ENCODE measurements at places on chromosomes 5 and 9. TPM values are rescaled to one million over a fixed set of nuclear protein-coding genes. Genes with fewer than 3 reads are reported as not detected.

KCNV2 gene
- not detected for total RNA-seq

DNA sequence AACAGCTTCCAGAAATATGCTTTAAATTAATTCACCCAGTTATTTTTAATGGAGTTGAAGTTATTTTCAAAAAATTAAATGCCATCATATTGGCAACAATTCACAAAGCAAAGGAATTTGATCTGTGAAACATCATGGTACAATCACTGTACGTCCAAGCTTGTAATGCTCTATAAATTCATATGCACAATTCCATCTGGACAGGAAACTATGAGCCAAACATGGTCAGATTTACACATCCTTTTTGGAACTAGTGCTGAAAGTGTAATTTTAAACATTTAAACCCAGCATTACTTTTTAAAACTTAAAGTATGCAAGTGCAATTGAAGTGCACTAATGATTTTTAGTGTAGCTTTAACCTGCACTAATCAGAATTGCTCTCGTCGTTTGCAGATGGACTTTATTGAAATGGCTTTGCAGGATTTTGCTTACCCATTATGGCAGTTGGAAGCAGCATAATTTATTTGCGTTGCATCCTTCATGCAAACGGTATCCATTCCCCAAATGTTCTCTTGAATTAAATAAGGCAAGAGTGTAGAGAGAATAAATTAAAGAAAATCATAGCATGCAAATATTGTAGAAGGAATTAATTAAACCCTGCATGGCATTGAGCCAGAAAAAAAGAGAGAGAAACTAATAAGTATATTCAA lies 21.0 kb upstream of the OR13F1 start:
- DNase-seq: no peak

DNA sequence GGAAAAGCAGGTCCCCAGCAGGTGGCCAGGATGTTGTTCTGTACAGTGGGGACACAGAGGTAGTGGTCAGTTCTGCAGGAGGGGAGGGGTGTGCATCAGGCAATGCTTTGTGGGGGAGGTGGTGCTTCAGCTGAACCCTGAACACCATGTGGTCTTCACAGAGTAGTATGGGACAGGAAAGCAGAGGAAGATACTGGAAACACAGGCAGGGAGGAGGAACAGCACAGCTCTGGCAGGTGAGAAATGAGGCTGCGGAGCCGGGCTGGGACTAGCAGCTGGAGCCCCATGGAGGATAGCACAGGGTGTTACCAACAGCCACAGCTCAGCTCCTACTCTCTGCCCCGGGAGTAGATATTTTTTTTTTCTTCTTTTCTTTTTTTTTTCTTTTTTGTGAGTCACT lies 161.5 kb downstream of the ENTREP1 start:
- DNase-seq: no peak

GRCh38 chr5:152288499-152288898 lies 116.6 kb downstream of the NMUR2 start:
- DNase-seq: no peak

GRCh38 chr5:141475625-141476131 lies at the start of gene PCDHGC3:
PCDHGC3 (plus strand) TSS chr5:141475966; CDS start chr5:141476117, 151 bp downstream.
- peak; percentile 94 for DNase-seq

- no peak for DNase-seq
Observed at GRCh38 chr9:97179616-97180015, 127.8 kb upstream of the CCDC180 start.

DNA sequence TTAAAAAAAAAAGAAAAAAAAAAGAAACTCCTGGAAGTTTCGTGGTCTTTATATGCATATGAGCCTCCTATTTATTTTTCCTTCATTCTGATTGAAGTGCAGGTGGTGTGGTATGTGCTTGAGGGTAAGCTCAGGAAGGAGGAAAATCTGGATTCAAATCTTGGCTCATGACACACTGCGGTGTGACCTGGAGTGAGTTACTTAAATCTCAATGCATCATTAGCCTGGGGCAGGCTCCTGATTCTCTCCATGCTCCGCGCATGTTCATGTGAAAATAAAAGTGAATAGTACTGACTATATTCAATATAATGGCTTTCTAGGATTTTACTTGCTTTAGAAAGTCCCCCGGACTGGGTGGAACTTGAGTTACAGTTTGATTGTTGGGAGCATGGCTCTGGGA lies 35.6 kb downstream of the PTTG1 start:
- no peak for DNase-seq

EIF4E1B gene
- total RNA-seq: not detected

GRCh38 chr9:127495884-127496555 lies 44.7 kb downstream of the LRSAM1 start:
- no peak for DNase-seq

PCDHGA8 gene
- 5.1 TPM for total RNA-seq

GRCh38 chr5:180823940-180824629 lies 21.5 kb upstream of the MGAT1 start:
- no peak for DNase-seq

OR1J1 gene
- not detected for total RNA-seq

DNA sequence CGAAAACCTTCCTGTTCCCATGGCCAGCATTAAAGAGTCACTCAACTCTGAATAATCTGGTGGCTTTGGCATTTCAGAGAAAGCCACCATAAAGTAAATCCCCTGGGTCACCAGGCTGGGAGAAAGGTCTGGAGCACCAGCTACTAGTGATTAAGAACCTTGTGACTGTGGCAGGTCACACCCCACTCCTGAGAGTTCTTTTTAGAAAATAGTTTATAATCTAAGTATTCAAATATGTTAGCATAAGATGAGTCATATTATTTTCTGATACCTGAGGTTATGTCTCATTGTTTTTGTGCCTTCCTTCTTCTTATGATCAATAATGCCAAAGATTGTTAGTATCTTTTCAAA lies 351.7 kb downstream of the ARRDC3 start:
- DNase-seq: no peak

DNA sequence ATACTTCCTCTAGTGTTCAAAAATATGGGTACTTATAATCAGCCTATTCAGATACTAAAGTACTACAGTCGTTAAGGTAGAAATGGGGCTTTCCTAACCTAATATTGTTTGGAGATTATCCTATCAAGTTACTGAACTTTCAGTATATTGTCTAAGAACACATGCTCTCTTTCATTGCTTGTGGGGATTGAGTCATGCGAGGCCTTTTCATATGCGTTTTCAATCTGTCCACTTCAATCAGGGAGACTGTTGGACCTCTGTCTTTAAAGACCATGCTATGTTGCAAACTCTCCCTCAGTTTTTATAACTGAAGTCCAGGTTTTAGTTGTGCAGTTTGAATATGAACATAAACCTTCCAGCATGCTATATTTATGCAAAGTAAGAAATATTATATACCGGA lies 15.0 kb downstream of the PRR16 start:
- DNase-seq: no peak

MOB3B gene
- total RNA-seq: 8.2 TPM

DNA sequence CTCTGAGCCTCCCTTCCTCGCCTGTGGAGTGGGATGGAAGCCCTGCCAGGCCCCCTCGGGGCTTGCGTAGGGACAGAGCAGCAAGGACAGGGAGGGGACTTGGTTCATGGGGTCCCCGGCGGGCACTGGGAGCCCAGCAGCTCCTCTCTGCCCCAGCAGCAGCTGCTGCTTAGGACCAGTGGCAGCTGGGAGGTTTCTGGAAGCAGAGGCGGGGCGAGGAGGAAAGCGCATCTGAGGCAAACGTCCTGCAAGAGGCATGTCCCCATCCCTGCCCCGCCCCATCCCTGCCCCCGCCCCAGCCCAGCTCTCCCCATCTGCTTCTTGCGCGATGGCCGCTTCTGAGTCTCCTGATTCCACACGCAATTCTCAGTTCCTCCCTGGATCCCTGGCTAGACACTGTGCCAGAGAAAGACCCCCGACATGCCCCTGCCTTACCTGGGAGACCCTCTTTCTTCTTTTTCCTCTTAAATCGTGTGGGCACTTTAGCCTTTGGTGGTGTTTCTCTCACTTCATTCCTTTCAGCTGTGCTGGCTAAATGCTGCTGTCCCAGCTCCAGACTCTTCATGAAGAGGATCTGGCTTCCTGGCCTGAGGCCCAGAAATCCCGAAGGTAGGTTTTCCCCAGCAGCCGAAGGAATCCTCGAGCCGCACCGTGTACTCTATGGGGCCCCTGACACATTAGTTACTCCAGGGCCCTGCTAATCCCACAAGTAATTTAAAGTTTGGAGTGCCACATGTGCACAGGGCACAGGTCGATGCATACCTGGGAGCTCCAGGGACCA lies 4.4 kb upstream of the OR2S2 start:
- DNase-seq: no peak

- DNase-seq: no peak
Observed at GRCh38 chr9:127776924-127777289, 1.6 kb downstream of the SH2D3C start.

GRCh38 chr9:26205261-26205660 lies 527.0 kb upstream of the TUSC1 start:
- DNase-seq: no peak

GRCh38 chr5:142315096-142315900 lies 9.5 kb downstream of the SPRY4 start:
- no peak for DNase-seq

DNA sequence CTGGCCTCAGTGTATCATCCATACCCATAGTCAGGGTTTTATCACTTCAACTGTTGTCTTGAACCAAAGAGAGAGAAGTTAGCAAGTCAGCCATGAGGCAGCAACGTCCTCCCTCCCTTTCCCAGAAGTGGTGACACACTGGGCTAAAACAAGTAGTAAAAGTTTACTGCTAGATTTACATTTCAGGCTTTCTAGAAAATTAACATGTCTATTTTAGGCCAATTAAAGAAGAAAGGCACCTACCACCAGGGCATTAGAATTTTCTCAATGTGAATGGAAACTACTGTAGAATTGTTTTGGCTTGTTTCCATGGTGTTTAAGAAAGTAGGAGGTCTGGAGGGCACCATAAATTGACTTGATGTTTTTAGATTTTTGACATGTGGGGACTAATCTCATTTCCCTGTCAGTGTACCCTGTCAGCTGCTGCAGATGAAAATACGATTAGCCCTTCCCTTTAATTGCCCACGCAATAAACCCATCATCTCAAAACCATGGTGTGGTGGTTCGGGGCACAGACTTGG lies 121.8 kb upstream of the ELL2 start:
- no peak for DNase-seq

- no peak for DNase-seq
Observed at GRCh38 chr9:126049896-126050604, 276.6 kb upstream of the MVB12B start.

DNA sequence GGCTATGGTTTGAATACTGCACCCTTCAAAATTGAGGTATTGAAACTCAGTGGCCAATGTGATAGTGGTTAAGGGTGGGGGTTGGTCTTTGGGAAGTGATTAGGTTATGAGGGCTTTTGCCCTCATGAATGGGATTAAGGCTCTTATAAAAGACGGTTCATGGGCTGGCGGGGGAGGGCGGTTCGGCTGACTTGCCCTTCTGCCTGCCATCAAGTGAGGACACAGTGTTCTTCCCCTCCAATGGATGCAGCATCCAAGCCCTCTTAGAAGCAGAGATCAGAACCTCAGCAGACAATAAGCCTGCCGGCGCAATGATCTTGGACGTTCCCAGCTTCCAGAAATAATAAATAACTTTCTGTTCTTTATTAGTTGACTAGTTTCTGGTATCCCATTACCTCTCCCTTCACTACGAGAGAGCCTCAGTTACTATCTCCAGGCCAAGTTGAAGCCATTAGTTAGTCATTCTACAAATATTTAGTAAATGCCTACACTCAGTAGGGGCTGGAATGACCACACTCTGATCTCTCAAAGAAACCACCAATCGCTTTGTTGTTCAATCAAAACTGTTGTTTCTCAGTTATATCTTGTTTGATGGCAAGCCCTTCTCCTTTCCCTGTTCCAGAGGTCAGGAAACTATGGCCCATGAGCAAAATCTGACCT lies 219.3 kb downstream of the TSSK1B start:
- no peak for DNase-seq

GRCh38 chr9:79817438-79818004 lies 245.8 kb downstream of the TLE4 start:
- no peak for DNase-seq

DNA sequence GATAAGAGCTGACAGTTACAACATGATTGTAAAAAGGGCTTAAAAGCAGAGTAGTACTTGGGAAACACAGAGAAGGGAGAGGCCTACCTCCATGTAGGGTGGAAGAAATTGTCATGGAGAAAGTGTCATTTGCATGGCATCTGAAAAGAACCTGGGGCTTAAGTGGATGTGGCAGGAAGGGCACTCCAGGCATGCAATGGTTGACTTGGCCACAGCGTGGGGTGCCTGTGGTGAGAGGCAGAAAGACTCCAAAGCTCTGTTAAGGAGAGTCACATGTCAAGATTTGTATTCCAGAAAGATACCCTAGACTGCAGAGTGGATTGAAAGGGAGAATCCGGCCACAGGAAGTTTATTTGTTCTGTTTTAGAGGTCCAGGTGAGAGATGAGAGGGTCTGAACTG lies 2.4 kb downstream of the POLR3G start:
- DNase-seq: no peak

EPB41L4B gene
- 23.6 TPM for total RNA-seq

DNA sequence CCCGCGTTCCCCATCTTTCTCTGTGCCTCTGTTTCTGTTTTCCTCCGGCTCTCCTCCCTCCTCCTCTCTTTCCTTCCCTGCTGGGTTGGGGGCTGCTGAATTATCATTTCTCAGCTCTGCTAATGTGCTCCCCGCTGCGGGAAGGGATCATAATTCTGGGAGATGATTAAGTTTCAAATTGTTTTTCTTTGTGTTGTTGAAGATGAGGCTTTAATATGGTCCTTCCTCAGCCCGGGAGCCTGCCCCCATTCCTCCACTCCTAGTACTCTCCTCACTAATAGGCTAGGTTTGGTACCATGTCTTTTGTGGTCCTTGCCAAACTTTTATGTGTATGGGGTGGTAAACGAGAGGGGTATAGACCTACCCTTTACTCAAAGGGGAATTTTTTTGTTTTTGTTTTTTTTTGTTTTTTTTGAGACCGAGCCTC lies 5.7 kb upstream of the PCDH1 start:
- DNase-seq: no peak

DNA sequence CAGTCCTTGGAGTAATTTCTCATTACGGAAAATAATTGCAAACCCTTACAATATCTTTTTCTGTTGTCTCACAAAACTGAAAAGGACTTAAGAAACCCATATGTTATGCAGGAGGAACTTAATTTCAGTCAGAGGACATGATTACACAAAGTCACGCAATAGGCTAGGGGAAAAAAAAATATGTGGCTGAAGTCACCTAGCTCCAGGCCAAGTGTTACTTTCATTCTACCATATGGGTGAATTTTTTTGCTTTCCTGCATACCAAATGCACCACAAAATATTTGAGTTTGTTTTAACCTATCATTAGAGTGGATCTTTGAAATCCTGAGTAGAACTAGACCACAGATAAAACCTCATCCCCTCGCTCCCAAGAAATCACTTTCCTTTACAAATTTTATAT lies 523.5 kb downstream of the CAAP1 start:
- no peak for DNase-seq

- DNase-seq: no peak
Observed at GRCh38 chr5:67493676-67494075, 297.1 kb upstream of the CD180 start.

AUH gene
- total RNA-seq: 26.8 TPM

LPAR1 gene
- 16.2 TPM for total RNA-seq

DNA sequence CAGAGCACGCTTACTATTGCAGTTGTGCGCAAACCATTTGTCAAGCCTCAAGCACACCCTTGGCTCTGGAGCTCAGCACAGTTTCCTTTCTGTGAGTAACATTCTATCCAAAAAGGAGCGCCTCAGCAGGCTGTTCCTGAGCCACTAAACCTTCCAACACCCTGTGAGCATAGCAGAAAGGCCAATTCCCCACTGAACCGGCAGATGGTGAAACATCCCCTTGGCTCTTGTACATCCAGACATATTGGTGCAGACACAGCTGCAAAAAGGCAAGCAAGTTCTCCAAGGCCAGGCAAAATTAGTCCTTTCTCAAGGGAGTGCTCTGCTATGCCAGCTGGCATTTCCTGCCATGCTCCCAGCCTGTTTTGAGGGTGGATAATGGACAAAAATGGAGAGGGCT lies 44.1 kb upstream of the CEMIP2 start:
- DNase-seq: no peak

CFAP77 gene
- not detected for total RNA-seq

PLAC8L1 gene
- not detected for total RNA-seq

Data from suprapubic skin (tissue), 4 donors.